ENCODE measurements at places on chromosomes 13 and 19. TPM values are rescaled to one million over a fixed set of nuclear protein-coding genes. Genes with fewer than 3 reads are reported as not detected.

GRCh38 chr19:6774821-6775707 is 2.6 kb downstream of the VAV1 start:
- no peak for DNase-seq

GRCh38 chr13:32964987-32965386 is 51.2 kb upstream of the KL start:
- DNase-seq: no peak

- no peak for DNase-seq
Measured at GRCh38 chr19:40298026-40298425, 12.9 kb upstream of the AKT2 start.

GRCh38 chr13:97727991-97728390 is 225.5 kb upstream of the IPO5 start:
- no peak for DNase-seq

DNA sequence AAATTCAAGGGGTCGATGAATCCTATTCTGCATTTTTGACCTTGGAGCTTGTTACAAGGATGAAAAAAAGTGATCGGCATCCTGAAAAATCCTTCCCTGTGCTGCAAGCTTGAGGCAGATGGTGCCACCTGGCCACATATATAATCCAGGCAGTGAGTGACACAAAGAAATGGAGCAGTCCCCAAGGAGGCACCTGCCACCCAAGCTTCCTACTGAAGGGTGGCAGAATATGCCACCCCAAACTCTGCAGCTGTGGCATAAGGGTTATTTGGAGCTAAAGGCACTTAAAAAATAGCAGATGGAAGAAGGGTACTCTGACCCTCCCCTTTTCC is 15.4 kb downstream of the TMEM272 start:
- no peak for DNase-seq

The GADD45B gene
- 59.0 TPM for total RNA-seq

The PRKCG gene
- total RNA-seq: not detected

The SBSN gene
- not detected for total RNA-seq

DNA sequence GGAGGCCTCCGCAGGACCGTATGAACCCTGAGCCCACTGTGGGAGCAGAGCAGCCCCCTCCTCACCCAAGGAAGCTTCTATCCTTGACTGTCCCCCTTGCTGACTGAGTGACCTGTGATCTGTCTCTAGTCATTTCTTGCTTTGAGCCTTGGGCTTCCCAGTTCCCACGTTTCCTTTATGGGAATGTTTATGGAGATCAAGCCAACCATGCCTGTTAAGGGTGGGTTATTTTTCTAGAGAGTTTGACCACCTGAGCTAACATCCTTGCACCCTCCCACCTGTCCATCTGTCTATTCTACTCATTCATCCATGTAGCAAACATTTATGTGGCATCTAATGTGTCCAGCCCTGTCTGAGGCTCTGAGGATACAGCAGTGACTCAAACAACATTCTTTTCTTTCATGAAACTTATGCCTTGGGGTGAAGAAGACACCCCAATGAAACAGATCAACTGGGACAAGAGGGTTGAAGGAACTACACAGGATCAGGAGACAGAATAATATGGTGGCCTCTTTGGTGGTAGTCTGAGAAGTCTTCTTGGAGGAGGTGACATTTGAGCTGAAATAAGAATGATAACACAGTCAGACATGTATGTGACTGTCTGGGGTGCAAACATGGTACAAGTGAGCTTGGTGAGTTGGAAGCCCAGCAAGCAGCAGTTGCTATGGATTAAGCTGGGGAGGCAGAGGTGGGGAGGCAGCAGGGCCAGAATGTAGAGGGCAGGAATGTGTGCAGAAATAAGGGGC is 30.5 kb downstream of the CERS4 start:
- no peak for DNase-seq

DNA sequence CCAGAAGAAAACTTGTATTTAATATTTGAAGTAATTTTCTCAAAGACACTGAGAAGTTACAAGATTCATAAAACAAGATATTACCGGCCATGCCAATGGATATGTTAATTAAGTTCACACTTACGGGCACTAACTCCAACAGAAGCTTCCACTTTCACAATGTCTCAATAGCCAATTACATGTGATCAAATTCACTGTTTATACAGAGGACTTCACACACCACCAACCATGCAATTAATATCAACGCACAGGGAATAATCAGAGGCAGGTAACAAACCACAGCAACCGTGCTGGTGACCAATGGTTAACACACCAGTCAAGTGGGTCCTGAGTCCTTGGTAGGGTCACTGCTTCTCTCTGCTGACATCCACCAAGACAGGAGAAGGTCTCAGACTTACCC is 5.9 kb upstream of the ACOD1 start:
- DNase-seq: no peak

The TTC9B gene
- total RNA-seq: not detected

- no peak for DNase-seq
Measured at GRCh38 chr13:51006067-51006845, 96.7 kb downstream of the RNASEH2B start.

GRCh38 chr19:10417541-10418234 is 2.6 kb upstream of the PDE4A start:
- DNase-seq: no peak

GRCh38 chr13:36883824-36884223 is 36.2 kb downstream of the SMAD9 start:
- DNase-seq: no peak

DNA sequence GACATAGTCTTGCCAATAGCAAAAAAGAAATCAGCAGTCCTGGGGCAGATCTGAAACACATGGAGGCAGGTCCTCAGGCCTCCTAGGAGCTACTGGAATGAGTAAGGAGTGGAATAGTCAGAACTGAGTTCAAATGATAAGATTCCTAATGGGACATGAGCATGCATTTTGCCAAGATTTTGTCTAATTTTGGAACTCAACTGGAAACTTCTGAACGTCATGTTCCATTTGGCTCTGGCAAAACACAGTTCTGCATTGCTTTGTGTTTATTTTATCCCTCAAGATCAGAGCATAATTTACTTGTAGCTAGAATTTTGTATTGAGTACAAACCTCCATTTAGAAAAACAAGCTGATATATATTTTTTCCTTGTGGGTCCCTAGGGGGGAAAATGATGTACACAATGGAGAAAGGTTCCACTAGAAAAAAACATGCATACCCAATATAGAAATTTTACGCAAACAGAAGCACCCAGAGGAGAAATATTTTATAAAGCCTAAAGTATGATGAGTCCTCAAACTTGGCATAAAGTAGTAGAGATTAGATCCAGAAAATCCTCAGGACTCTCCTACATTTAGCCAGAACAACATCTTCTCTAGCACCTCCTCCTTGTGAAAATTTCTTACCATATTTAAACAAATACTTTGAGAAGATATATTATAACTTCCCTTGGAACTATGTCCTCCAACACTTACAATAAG is 149.0 kb upstream of the SERP2 start:
- DNase-seq: no peak

GRCh38 chr13:110652764-110653163 is 37.4 kb downstream of the NAXD start:
- no peak for DNase-seq

The ZNF442 gene
- not detected for total RNA-seq
